ENCODE measurements at places on chromosomes 12 and 14. TPM values are rescaled to one million over a fixed set of nuclear protein-coding genes. Genes with fewer than 3 reads are reported as not detected.

DNA sequence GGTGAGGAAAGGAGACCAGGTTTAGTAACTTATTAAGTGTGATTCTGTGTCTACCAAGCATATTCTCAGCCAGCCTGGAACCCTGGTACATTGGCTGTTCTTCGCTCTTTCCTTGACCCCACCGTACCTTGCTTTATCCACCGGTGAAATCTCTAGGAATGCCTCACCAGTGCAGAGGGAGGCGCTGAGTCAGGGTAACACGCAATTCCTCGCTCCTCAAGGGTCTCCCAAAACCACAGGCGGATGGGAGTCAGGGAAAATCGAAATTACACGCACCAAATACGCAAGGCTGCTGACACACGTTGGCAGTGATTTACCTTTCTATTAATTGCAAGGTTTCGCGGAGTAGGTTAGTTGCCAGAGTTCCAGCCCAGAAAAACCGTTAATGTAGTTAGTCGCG lies 845 bp downstream of the L3HYPDH start:
- no peak for DNase-seq

GRCh38 chr14:80522936-80523335 lies 311.6 kb upstream of the DIO2 start:
- no peak for DNase-seq

DNA sequence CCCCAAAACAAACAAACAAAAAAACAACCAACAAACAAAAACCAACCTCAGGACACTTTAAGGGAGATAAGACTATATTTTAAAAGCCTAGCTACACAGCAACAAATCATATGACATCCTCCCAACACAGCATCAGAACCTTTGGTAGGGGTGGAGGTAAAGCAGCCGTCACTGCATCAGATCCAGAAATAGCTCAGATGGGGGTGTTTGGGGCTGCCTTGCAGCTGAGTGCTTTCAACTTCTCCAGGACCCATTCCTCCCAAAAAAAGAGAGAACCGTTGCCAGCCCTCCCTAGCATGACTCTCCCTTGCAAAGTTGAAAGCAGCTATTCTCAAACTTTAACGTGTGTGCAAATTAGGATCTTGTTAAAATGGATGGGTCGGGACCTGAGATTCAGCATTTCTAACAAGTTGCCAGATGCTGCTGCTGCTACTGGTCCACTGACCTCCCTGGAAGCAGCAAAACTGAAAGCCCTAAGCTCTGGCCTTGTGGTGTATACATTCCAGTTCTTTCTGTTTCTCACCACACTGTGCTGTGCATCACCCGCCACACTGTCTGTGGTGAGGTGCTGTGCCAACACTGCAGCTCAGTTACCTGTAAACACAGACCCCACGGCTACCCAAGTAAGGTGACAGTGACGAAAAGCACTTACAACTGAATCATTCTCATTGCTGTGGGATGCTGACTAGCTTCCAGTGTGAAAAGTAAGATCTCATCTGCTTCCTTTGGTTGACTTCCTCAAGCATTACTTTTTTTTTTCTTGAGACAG lies 54.0 kb downstream of the SLC38A1 start:
- DNase-seq = no peak

DNA sequence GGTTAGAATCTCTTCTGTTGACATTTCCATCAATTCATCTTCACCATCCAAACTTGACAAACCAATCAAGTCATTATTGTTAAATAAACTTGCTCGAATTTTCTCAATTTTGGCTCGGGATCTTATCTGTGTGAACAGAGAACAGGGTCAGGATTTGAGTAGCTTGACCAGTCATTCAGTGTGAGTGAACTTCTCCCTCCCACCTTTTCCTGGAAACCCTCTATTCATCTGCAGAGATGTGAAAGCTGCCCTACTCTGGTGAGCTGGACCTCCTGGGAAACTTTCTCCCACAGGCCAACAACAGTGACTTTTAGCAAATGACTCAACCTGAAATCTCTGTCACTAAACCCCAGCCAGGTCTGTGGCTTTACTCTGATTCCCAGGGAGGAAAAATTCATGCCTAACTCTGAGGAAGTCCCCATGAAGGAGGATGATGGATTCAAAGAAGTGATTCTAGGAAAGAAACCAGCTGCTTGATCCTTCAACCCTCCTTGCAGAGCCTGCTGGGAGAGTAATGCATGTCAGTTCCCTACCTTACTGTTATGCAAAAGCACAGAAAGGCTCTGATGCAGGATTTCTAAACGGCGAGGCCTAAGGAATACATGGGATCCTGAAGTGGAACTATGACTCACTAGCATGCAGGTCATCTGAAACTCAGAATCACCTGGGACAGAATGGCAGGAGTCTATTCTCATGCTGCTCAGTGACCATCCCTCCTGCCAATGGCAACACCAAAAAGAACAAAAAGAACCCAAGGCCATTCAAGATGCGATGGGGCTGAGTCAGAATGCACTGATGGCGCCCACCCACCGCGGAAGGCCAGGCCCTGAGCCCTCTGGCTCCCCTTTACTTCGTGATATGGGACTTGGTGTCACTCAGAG lies 58.0 kb downstream of the TRAFD1 start:
- no peak for DNase-seq

DNA sequence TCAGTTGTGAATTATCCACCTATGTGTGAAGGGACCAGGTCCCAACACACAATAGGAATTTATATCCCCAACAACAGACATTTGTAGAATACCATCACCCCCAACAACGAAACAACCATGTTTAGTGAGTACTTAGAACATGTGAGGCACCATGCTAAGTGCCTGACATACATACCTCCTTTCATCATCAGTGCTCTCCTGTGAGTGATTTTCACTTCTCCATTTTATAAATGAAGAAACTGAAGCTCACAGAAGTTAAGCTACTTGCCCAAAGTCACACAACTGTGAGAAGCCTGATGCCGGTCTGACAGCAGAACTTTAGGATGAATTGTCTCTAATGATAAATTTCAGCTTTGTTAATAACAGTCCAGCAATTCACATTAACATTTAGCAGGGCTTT lies 35.4 kb downstream of the SPTB start:
- no peak for DNase-seq

DNA sequence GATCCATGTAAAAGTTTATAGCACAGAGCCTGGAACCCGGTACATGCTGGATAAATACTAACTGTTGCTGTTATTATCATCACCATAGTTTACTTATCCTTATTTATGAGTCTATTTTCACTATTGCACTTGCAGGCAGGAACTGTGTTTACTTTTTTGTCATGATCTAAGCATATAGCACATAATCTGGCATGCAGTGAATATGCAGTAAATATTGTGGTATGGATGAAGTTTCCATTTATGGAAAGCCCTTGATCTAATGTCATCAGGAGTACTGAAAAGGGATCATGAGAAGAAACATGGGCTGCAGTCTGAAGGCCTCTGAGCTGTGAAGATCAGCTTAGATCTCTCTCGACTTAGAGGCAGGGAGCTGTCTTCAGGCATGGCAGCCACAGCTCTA lies 91.6 kb downstream of the KCNK13 start:
- no peak for DNase-seq

DNA sequence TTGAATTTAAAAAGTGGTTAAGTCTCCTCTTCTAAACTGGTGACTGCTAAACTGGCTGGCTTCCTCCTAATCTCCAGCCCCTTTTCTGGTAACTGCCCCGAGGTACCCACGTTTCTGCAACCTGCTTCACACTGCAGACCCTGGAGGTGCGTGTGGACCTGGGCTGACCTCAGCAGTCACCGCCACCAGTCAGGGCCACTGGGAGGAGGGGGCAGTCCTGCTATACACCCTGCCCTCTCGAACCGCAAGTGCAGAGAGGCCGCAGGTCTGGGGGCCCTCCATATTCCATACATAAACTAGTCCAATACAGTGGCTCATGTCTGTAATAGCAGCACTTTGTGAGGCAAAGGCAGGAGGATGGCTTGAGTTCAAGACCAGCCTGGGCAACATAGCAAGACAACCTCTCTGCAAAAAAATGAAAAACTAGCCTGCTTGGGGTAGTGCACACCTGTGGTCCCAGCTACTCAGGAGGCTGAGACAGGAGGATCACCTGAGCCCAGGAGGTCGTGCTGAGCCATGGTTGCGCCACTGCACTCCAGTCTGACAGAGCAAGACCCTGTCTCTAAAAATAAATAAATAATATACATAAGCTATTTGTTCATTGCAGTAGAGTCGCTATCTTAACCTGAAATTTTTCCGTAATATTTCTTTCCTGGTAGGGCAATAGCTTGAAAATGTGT lies 25.6 kb downstream of the VPS37B start:
- DNase-seq = no peak

DNA sequence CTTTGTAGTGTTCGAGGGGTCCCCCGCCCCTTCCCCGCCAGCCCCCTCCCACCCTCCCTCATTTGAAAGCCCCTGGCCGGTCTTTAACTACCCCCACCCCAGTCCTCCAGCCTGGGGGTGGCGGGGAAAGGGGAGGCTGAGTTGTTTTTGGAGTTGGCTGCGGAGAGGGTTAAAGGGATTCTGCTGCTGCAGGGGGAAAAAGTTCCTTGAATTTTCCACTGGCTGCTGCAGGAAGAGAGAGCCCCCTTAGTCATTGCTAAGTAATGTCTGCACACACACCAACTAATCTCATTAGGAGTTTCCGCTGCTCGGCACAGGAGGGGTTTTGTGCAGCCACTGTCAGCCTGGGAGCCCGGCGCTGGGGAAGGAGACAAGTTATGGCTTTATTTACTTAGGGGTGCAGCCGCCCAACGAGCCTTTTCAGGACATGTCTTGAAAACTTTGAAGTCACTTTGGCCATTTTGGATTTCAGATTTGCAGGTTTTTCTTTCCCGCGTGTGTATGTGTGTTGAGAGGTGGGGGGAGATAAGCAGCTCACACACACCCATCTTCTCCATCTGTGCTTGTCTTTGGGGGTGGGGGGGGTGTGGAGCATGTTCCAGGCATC lies 1.8 kb downstream of the ELK3 start:
- DNase-seq = no peak

DNA sequence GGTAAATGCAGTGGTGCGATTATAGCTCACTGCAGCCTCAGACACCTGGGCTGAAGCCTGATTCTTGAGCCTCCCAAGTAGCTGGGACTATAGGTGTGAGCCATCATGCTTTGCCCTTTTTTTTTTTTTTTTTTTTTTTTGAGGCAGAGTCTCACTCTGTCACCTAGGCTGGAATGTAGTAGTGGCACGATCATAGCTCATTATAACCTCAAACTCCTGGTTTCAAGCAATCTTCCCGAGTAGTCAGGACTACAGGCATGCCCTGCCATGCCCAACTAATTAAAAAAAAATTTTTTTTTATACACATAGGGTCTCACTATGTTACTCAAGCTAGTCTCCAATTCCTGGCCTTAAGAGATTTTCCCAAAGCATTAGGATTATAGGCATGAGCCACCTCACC lies 6.9 kb downstream of the ATP2A2 start:
- DNase-seq = no peak

DNA sequence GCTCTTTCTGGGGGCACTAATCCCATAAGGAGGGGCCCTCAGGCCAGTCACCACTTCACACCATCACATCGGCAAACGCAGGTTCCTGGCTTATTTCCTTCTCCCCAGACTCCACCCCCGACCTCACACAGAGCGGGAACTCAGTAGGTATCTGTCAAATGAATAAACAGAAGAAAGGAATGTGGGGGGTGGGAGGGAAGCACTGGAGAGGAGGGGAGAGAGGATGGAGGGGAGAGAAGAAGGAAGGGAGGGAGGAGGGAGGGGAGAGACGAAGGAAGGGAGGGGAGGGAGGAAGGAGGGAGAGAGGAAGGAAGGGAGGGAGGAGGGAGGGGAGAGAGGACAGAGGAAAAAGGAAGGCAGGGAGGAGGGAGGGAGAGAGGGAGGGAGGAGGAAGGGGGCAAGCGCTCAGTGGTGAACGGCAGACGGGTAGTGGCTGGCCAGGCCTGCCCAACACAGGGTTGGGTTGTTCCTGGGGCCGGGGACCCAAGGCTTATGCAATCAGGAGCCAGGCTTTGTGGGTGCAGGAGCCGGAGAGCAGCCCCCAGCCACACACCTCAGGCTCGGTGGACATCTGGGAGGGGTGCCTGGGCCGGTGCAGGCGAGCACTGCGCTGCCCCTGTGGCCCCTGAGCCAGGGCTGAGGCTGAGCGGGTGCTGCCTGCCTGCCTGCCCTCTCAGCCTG lies 52.6 kb upstream of the FBRSL1 start:
- DNase-seq = no peak

DNA sequence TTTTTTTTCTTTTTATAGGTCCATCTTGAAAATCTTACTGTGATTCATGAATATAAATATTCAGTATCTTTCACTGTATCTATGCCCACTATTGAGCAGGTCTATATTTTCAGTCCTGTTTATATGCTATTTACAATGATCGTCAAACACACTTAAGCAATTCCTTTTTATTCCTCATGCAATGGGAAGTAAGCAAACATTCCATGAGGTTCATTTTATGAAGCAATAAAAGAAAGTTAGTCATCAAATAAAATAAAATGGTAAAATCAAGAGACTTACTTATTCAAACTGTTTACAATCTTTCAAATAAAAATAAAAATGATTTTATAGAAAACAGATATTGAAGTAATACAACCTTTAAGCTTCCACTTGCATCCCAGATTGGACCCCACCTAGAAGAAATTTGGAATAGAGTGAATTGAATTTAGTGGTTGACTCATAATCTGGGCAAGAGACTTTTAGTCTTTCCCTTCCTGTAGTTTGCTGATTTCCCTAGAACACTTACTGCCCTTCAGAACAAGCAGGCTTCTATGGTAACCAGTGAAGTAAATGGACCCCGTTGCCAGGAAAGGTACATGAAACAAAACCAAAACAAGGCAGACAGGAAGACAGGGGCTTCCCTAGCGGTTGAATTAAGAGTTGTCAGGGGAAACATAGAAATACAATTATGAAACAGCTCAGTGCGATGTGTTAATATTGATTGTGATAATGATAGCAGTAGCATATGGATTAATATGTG lies 241.0 kb upstream of the ATP2B1 start:
- DNase-seq = no peak

Gene TMEM233
- 0.91 TPM for total RNA-seq

DNA sequence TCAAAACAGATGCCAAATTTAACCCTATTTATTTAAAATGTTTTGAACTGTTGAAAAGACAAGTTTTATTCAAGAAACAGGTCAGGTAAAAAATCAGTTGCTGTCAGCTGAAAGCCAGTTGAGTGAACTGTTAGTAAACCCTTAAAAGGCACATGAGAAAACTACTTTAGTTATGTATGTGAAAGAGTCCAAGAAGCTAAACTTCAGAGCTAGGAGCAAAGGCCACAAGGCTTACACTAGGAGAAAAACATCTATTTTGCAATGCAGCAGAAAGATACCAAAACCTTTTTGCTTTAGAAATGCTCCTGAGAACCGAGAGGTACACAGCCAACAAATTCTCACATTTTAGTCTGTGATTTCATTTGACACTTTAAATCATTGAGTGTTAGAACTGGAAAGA lies 375.2 kb downstream of the FSCB start:
- DNase-seq = no peak

All from esophagus muscularis mucosa (tissue), 4 donors.